ENCODE measurements at places on chromosomes 13 and 19.
A peak's percentile ranks its signal among the peaks of the same experiment; 100 is the strongest.

DNA sequence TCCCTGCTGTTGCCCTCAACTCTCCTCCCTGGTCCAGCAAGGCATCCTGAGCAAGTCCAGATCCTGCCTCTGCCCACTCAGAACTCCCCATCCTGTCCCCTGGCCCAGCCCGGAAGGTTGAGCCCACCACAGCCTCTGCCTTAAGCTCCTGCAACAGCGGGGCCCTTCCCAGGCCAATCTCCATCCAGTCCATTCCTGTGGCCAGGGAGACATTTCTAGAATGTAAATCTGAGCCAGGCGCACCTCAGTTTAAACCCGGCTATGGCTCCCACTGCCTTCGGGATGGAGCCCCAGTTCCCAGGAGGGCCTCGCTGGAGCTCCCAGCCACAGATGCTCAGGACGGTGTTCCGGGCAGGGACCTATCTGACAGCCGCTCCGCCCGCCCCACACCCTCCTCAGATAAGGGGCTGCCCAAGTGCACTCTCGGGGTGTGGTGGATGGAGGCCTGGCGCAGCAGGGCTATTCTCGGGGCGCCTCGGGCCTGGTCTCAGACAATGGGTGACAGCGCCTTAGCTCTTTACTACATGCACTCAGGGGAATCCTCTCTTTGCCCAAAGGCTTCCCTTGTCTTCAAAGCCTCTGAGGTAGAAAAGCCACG is 5.3 kb downstream of the TRAPPC6A start:
- DNase-seq = no peak

GRCh38 chr19:32830231-32831014 is 39.1 kb downstream of the SLC7A9 start:
- no peak for DNase-seq

DNA sequence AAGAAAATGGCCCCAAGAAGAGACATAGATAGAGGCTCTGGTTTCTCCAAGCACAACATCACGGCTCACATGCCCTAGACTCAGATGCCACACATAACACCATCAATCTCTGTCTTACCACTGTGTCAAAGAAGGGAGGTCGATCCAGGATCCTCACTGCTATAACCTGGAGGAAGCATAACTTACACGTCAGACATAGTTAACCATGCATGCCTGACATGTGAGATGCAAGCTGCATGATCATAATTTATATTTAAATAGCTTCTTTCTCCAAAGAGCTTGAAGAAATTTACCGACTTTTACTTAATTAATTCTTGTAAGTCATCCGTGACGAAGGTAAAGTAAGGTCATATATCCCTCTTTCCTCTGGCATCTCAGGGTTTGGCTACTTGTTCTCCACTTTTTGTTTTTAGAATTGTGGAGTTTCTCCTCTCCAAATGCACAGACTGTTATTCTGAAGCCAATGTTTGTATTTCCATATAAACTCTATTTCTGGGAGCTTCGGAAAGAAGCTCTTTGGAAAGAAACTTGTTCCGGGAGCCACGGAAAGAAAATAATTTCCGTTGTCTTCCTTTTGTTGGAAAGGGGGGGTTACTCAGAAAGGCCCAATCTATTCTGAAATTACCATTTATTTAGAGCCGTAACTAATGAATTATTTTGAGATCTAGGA is 205.6 kb downstream of the LHFPL6 start:
- no peak for DNase-seq

DNA sequence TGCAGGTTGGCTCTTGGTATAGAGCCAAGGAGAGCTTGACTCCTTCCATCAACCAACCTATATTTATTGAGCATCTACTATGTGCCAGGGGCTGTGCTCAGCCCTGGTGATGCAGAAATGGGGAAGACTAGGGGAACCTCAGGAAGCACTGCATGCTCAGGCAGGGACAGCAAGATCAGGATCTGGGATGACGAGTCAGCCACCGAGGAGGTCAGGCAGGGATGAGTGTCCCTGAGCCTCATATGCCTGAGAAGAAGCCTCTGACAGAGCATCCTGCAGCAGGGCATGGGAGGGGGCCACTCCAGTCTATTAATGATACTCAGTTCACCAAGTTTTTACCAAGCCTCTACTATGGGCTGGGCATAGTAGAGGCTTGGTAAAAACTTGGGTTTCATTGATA is 158.1 kb downstream of the KATNAL1 start:
- no peak for DNase-seq

- no peak for DNase-seq
Observed at GRCh38 chr13:48776401-48776800, 122.7 kb downstream of the CYSLTR2 start.

GRCh38 chr19:13022859-13023636 is 27.8 kb downstream of the NFIX start:
- no peak for DNase-seq

GRCh38 chr13:114311908-114312307 is 2.4 kb upstream of the CHAMP1 start:
- DNase-seq = no peak

GRCh38 chr19:18292810-18293641 is 11.6 kb upstream of the JUND start:
- DNase-seq = no peak

DNA sequence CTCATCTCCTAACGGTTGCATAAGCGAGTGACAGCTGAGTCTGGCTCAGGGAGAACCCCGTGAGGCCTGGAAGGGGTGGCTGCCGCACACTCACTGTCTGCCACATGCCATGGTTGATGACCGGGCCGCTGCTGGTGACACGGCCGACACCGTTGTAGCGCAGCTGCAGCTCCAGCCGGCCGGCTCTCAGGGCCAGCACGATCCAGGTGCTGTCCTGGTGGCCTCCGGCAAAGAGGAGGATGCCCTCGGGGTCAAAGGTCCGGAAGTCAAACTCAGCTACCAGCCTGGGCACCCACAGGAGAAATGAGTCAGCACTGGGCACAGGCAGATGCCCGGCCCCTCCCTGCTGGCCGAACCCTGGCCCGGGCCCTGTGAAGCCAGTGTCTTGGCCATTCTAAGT is 31.7 kb downstream of the GAS6 start:
- DNase-seq = no peak

GRCh38 chr13:58324161-58324560 is 692.6 kb downstream of the PCDH17 start:
- no peak for DNase-seq

DNA sequence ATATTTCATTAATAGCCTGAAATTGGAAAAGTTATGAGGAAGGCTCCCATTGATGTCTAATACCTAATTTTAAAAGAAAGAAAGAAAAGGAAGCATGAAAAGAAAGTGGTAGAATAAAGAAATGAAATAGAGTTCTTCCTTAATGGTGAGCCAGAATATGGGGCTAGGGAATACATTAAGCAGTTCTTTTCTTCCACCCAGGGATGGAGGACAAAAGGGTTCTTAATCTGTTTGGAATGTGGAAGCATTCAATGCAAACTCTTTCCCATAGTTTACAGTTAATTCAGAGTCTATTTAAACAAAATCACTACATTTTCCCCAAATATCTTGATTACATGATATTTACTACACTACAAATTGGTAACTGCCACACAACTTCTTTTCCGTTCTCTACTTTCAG is 18.4 kb upstream of the ZMYM2 start:
- no peak for DNase-seq

- no peak for DNase-seq
Observed at GRCh38 chr13:71417205-71417604, 449.8 kb downstream of the DACH1 start.

GRCh38 chr13:66509175-66509574 is 721.0 kb downstream of the PCDH9 start:
- no peak for DNase-seq

GRCh38 chr13:102402290-102402689 is 442 bp upstream of the FGF14 start:
- no peak for DNase-seq

DNA sequence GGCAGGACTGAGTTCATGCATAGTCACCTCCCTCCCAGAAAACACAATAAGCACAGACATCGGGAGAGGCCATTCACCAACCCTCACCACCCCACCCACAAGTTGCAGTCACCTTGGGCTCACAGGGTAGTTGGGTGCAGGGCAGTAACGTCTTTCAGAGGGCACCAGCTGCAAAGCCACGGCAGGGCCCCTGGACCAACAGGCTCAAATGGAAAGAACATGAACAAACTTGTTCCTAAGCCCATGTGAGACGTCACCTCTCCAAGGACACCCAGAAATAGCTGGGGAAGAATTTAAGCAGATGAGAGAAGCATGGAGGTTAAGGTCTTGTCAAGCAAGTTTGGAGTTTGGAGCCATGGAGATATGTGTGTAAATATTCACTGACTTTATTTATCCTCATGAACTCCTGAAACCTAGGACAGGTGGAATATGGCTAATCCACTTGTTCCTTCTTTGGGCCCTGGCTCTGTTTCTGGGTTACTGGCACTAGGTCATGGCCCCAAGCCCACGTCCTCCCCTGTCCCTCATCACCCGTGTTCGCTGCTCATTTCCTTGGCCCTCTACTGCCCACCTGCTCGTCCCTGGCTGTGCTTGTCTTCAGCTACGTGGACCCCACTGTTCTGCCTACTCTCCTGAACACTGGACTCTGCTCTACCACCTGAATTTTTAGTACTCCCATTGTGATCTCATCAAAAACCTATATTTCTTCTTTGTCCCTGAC is 40.4 kb downstream of the SACS start:
- DNase-seq = no peak

DNA sequence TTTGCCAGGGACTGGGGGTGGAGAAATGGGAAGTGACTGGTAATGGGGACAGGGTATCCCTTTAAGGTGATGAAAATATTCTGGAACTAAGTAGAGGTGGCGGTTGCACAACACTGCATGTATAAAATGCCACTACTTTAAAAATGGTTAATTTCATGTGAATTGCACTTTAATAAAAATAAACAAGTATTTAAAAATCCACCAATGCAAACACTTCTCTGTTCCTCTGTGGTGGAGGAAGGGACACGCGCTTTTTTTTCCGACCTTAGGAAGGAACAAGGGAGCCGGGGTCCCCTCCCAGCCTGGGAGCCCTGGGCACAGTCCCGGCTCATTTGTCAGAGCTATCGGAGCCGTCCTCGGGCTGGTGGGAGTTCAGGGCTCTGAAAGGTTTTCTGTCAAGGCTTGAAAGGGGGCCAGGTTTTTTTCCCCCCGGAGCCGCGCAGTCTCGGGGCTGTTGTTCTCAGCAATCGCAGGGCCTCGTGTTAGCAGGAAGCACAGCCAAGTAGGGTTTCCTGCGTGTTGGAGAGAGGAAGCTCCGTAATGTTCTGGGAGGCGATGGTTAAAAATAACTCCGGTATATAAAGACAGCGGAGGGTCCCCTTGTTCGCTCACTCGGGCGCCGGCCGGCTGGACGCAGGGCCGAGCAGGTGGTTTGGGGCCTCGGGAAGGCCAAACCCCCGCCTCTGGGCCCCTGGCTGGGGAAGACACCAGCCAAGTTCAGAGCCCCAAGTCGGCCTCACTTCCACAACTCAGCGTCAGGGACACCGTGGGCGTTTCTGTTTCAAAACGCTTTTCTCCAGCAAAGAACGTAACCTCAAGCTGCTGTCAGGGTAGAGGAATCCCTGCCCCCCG is 41.2 kb upstream of the KLF2 start:
- DNase-seq = peak; percentile 73

DNA sequence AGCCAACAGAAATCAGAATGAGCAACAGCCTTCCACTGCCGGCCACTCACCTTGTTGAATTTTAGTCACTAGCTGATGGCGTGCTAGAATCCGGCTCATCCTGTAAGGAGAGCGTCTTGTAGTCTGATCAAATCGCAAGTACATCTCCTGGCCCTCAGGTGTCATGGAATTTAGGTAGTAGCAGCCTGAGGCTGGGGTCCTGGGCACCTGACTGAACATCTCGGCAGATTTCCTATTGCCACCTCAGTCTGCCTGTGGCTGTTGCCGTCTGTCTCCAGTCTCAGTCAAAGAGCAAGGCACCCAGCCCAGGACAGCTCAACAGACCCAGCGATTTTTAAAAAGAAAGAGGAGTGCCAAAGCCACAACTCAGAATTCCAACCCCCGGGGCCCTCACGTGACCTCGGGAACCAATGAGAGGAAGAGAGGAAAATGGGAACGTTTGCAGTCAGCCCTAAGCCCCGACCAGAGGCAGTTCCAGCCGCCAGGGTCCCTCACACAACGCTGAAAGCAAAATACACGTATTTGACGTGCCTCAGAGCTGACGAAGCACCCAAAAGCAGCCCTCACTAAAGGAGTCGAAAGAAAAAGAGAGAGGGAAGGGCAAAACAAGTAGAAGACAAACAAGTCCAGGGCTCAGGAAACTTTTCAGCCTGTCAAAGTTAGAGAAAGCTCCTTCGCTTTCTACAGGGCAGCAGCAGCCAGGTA is at the start of gene STARD13:
TSS of gene STARD13 (minus strand) at position 336 of the 705 bp plus-strand sequence. CDS start at position 219, 117 bp downstream.
- no peak for DNase-seq

GRCh38 chr19:16234552-16235445 is 37.1 kb downstream of the AP1M1 start:
- DNase-seq = no peak

- no peak for DNase-seq
Observed at GRCh38 chr19:19256072-19256969, 16.8 kb downstream of the TM6SF2 start.

DNA sequence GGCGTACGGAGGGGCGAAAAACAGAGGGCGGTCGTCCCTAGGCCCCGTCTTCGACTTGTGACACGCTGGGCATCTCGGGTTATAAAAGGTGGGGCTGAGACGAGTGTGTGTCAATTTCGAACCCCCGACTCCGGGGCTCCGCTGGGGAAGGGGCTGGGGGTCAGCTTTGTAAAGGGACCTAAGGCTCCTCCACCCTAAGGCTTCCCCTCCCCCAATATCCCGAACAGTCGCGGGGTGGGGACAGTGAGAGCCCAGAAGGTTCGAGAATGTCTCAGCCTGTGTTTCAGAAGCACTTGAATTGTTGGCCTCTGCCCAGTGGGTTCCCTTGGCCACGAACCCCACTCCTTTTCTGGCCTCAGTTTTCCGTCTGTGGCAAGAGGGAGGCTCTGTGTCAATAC is 450 bp downstream of the SELENOW start:
- no peak for DNase-seq

- DNase-seq = no peak
Observed at GRCh38 chr13:112058941-112059340, 8.0 kb upstream of the SOX1 start.

GRCh38 chr13:110368408-110368807 is 61.3 kb downstream of the COL4A2 start:
- no peak for DNase-seq

DNA sequence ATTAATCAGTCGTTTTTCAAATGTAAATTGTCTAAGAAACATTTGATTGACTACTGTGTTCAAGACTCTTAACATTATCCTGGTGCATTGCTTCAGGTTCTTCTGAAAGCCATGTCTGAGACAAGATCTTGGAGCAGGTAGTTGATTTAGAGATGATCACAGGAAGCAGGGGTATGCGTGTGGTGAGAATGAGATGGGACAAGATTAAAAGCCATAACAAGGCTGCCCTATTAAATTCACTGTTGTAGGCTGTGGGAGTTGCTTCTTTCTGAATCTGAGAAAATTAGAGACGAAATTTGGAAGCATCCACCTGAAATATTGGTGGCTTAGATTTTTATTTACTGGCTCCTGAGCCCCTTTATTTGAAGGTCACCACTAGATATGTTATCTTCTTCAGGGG is 687.4 kb upstream of the SLITRK6 start:
- no peak for DNase-seq

Data from activated CD4-positive, alpha-beta T cell treated with anti-CD3 and anti-CD28 coated beads, Interleukin-2, amount 50 U/mL, for 4 hours (primary cell).